ENCODE measurements at places on chromosomes 16 and 17. TPM values are rescaled to one million over a fixed set of nuclear protein-coding genes. Genes with fewer than 3 reads are reported as not detected.

DNA sequence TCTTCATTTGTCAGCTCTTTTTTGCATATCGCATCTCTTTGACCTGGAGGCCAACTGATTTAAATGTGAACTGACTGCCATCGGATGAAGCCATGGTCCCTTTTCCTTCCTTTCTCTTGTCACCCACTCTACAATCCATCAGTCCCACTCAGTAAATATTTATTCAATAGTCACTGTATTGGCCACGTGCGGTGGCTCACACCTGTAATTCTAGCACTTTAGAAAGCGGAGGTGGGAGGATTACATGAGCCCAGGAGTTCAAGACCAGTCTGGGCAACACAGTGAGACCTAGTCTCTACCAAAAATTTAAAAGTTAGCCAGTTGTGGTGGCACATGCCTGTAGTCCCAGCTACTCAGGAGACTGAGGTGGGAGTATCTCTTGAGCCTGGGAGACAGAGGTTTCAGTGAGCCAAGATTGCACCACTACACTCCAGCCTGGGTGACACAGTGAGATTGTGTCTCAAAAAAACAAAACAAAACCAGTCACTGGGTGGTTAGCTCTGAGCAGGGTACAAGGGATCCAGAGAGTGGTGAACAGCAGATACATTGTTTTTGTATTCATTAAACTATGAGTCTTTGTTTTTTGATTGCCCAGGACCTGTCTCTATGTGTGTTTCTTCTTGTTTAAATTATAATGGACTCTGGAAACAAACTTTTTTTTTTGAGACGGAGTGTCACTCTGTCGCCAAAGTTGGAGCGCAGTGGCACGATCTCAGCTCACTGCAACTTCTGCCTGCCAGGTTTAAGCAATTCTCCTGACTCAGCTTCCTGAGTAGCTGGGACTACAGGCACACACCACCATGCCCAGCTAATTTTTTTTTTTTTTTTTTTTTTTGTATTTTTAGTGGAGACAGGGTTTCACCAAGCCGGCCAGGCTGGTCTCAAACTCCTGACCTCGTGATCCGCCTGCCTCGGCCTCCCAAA lies 6.9 kb downstream of the PHAF1 start:
- DNase-seq, result no peak
- H3K27ac ChIP-seq, result no peak overlapping the region
- H3K4me3 ChIP-seq, result no peak overlapping the region
- H3K27me3 ChIP-seq, result no peaks in the 10 kb centered on the region
- no peaks in the 10 kb centered on the region for H3K36me3 ChIP-seq

GRCh38 chr17:40903129-40903847 lies 18.2 kb upstream of the KRT20 start:
- no peaks in the 10 kb centered on the region for H3K36me3 ChIP-seq
- DNase-seq, result no peak
- H3K27me3 ChIP-seq, result no peaks in the 10 kb centered on the region
- H3K4me1 ChIP-seq, result no peaks in the 10 kb centered on the region

GRCh38 chr17:57745242-57745641 lies at the start of gene CCDC182:
CCDC182 (minus strand) TSS chr17:57745299; CDS start chr17:57745272, 27 bp downstream.
- H3K27ac ChIP-seq, result no peak within 1 kb of the TSS
- H3K27me3 ChIP-seq, result no peaks in the 10 kb centered on the region
- DNase-seq, result no peak
- H3K4me1 ChIP-seq, result peaks cover 22% of the 10 kb centered on the region
- H3K4me3 ChIP-seq, result no peak within 1 kb of the TSS
- H3K36me3 ChIP-seq, result no peaks in the 10 kb centered on the region

DNA sequence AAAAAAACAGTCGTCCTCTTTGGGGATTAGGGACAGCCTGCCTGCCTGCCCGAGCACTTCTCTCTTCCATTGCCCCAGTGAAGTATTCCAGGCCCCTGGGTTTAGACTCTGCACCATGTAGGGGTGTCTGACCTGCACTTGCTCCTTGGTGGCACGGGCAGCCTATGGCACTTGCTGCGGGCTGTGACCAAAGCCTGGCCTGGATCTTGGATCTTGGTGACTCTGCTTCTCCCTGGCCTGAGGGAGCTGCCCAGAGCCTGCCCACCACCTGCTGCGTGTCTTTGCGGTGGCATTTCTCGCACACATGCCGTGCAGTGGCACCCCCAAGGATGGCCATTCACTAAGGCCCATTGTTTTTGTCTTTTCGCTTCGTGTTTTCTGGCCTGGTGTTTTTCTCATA lies 6.1 kb upstream of the STH start:
- H3K36me3 ChIP-seq, result no peaks in the 10 kb centered on the region
- H3K27ac ChIP-seq, result no peak overlapping the region
- H3K4me3 ChIP-seq, result no peak overlapping the region
- H3K27me3 ChIP-seq, result no peaks in the 10 kb centered on the region

ZP2 gene
- total RNA-seq, result not detected

TMED6 gene
- not detected for total RNA-seq

DNA sequence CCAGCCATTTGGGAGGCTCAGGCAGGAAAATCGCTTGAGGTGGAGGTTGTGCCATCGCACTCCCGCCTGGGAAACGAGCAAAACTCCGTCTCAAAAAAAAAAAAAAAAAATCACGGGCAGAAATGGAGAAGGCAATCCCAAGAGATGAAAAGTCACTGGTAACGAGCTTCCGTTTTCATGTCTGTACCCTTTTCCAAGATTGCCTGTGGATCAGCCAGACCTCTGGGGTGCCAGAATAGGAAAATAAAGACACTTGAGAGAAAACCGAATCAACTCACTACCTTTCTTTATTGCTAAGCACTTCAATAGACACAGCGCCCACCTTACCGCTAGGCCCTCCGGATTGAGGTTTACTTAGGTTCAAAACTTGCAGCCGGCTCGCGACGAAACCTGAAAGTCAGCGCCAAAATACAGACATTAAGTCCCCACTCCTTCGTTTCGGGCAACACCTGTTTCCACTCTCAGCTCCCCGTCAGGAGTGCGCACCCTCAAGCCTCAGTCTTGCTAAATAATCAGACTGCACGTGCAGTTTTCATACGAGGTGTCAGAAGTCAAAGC lies 970 bp upstream of the TRAF7 start:
- H3K27ac ChIP-seq, result peak overlapping the region; percentile 70
- H3K36me3 ChIP-seq, result peaks cover 28% of the 10 kb centered on the region
- H3K27me3 ChIP-seq, result no peaks in the 10 kb centered on the region
- DNase-seq, result peak; percentile 59
- peaks cover 77% of the 10 kb centered on the region for H3K4me1 ChIP-seq

DNA sequence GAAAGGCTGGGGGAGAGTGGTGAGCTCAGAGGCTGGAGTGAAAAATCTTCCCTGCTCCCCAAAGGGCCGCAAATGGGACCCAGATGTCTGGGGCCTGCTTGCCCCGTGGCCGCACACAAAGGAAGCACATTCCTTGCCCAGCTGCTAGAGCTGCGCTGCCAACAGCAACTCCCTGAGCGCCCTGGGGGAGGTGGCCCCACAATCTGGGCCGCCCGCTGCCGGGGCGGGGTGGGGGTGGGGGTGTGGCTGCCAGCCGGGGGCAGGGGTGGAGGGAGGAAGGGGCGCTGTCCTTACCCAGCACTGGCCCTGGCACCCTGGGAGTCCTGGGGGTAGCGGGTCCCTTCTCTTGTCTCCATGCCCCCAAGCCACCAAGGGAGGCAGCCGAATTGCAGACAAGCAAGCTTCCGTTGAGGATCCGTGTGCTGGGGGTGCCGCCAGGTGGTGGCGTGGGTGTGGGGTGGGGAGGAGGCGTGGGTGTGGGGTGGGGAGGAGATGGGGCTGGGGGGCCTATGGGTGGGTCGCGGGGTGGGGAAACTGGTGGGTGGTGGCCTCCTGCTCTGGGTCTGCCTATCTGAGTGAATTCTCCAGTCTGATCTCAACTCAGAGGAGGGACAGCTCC lies 48.4 kb upstream of the PABPN1L start:
- no peaks in the 10 kb centered on the region for H3K4me1 ChIP-seq
- H3K4me3 ChIP-seq, result no peak overlapping the region
- no peaks in the 10 kb centered on the region for H3K36me3 ChIP-seq
- no peaks in the 10 kb centered on the region for H3K27me3 ChIP-seq
- no peak overlapping the region for H3K27ac ChIP-seq

CCL8 gene
- total RNA-seq, result not detected

DNA sequence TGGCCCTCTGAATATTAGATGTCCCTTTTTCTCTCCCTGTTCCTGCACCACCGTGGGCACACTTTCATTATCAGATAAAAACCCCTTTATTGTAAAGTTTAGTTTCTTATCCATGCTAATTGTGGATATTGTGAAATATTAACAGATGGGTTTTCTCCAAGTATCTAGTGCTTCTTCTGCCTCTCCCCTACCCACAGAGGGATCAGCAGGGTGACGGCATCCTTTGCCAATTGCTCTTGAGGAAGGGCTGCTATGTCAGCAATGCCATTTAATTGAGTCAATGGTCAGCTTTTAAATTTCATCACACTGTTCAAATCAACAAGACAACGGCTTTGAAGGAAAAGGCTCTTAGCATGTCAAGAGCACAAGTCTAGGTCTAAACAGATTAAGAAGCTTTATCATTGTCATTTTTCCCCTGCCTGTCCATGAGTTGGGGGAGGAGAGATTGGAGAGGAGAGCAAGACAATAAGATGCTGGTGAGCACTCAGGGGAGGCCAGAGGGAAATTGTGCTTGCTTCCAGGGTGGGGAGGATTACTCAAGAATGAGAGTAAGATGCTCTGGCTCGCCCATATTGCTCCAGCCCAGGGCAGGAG lies 443.0 kb upstream of the CCL2 start:
- H3K36me3 ChIP-seq, result no peaks in the 10 kb centered on the region
- no peak overlapping the region for H3K4me3 ChIP-seq
- no peaks in the 10 kb centered on the region for H3K4me1 ChIP-seq
- no peaks in the 10 kb centered on the region for H3K27me3 ChIP-seq
- no peak for DNase-seq

ASB16 gene
- not detected for total RNA-seq

DNA sequence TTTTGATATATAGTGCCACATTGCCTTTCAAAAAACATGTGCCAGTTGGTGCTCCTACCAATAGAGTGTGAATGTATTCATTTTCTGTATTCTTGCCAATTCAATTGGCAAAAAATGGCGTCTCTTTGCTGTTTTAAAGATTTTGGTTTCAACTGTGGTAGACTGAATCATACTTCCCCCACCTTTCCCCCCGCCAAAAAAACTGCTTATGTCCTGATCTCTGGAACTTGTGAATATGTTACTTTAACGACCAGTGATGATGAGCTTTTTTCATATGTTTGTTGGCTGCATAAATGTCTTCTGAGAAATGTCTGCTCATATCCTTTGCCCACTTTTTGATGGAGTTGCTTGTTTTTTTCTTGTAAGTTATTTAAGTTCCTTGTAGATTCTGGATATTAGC lies 325.1 kb upstream of the KCNJ16 start:
- H3K27me3 ChIP-seq, result no peaks in the 10 kb centered on the region
- 0 out of 2 replicates have a peak, but pooled peaks cover 2% of the 10 kb centered on the region for H3K4me1 ChIP-seq
- no peak for DNase-seq
- no peak overlapping the region for H3K27ac ChIP-seq
- H3K4me3 ChIP-seq, result no peak overlapping the region

CRHR1 gene
- not detected for total RNA-seq

DNA sequence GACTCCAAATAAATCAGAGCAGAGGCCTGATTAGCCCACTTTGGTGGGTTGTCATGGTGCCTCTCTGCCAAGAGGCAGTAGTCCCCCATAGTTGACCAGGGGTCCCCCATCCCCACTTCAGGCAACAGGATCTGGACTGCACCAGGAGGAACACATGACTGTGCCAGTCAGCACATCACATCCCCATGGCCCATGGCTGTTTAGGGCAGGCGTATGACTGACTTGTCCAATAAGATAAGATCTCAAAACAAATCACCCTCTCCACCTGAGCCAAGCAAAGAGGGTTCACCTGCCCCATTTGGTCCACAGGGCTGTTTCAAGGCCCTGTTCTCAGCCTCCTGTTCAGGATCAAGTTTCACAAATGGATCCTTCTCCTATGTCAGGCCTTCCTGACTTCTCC lies 93.3 kb downstream of the C16orf78 start:
- no peak overlapping the region for H3K4me3 ChIP-seq
- H3K27me3 ChIP-seq, result no peaks in the 10 kb centered on the region
- no peak for DNase-seq

DNA sequence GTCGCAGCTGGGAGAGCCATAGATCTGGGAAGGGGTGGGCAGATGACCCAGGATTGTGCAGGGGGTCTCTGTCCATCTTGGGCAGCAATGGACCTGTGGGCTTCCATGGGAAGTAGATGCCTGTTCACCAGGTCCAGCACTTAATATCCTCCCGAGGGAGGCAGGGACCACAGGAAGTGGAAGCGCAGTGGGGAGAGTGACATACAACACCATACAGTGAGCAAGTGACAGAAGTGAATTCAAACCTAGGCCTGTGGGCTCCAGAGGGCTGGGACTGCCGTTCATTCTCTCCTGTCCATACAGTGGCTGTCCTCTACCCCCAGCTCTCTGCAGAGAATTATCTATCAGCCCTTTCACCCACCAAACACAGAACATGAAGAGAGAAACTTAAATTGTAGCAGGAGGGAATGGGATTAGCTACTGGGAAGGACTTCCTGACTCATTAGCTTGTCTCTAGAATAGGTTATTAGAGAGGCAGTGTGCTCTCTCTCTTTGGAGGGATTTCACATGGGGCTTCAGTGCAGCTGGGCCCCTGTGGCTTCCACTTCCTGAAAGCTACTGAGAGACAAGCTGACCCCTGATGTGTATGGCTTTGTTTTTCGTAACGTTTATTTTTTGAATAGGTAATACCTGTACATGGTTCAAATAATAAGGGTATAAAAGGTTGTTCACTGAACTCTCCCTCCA lies 13.1 kb upstream of the SEZ6 start:
- no peak for DNase-seq
- no peaks in the 10 kb centered on the region for H3K27me3 ChIP-seq
- H3K36me3 ChIP-seq, result no peaks in the 10 kb centered on the region
- H3K4me1 ChIP-seq, result no peaks in the 10 kb centered on the region

- DNase-seq, result no peak
- peaks cover 35% of the 10 kb centered on the region for H3K4me1 ChIP-seq
- no peaks in the 10 kb centered on the region for H3K27me3 ChIP-seq
- no peaks in the 10 kb centered on the region for H3K36me3 ChIP-seq
- no peak overlapping the region for H3K4me3 ChIP-seq
These were observed 2.2 kb upstream of the PELP1 start for GRCh38 chr17:4706121-4706520.

DNA sequence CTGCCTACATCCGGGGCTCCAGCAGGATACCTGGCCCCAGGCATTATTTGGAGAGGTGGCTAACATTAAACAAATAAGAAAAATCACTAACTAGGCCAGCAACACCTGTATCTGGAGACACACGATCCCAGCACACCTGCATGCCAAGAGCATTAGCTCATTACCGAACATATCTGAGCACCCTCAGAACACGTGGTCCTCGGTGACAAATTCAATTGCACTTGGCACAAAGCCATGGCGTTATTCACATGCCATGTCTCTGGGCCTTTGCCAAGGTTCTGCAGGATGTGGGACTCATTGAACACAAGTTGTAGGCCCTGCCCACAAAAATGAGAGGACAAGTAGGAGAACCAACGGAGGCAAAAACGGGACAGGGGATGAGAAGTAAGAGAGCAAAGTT lies 552.3 kb downstream of the TOX3 start:
- no peak for DNase-seq
- H3K27me3 ChIP-seq, result no peaks in the 10 kb centered on the region
- no peak overlapping the region for H3K4me3 ChIP-seq
- no peaks in the 10 kb centered on the region for H3K4me1 ChIP-seq

MT1M gene
- total RNA-seq, result not detected

SRRM2 gene
- 133 TPM for total RNA-seq

- no peak for DNase-seq
- H3K27ac ChIP-seq, result no peak overlapping the region
- H3K27me3 ChIP-seq, result no peaks in the 10 kb centered on the region
- no peak overlapping the region for H3K4me3 ChIP-seq
- H3K4me1 ChIP-seq, result no peaks in the 10 kb centered on the region
These were observed 5.3 kb downstream of the TRPV1 start for GRCh38 chr17:3603870-3604259.

- H3K27me3 ChIP-seq, result no peaks in the 10 kb centered on the region
- no peak for DNase-seq
These were observed 16.1 kb upstream of the KIF19 start for GRCh38 chr17:74309902-74310301.

SPECC1 gene
- total RNA-seq, result not detected

TMC5 gene
- not detected for total RNA-seq

TEX14 gene
- total RNA-seq, result not detected

SPATA22 gene
- total RNA-seq, result not detected
